Occipital lobe (tissue), 3 donors: ENCODE measurements at places on chromosomes 6 and 20. TPM values are rescaled to one million over a fixed set of nuclear protein-coding genes. Genes with fewer than 3 reads are reported as not detected.

Gene RTF2
- 51.3 TPM for total RNA-seq

Gene GRIK2
- 82.7 TPM for total RNA-seq

Gene NKAIN4
- total RNA-seq = 14.2 TPM

Gene TEAD3
- total RNA-seq = 0.16 TPM

Gene C6orf15
- total RNA-seq = not detected

Gene CST4
- total RNA-seq = not detected

Gene COX4I2
- not detected for total RNA-seq

Gene DLL1
- total RNA-seq = 11.9 TPM

Gene DYNLT2
- total RNA-seq = 2.8 TPM

Gene PPP1R3G
- 1.2 TPM for total RNA-seq

Gene OOEP
- not detected for total RNA-seq

Gene PAX1
- total RNA-seq = under 0.01 TPM

Gene CALHM5
- total RNA-seq = 0.78 TPM

Gene VARS2
- 31.2 TPM for total RNA-seq

Gene CTAGE9
- not detected for total RNA-seq

Gene NT5E
- total RNA-seq = 4.7 TPM

Gene MDFI
- total RNA-seq = 11.7 TPM
